SIG-M5 (cell line): ENCODE measurements at places on chromosomes 11 and 22.
A peak's percentile ranks its signal among the peaks of the same experiment; 100 is the strongest.

- DNase-seq = no peak
These were observed 585.4 kb downstream of the SOX6 start for GRCh38 chr11:15770798-15771414.

- DNase-seq = no peak
These were observed 76.7 kb upstream of the SEPTIN5 start for GRCh38 chr22:19637408-19638281.

DNA sequence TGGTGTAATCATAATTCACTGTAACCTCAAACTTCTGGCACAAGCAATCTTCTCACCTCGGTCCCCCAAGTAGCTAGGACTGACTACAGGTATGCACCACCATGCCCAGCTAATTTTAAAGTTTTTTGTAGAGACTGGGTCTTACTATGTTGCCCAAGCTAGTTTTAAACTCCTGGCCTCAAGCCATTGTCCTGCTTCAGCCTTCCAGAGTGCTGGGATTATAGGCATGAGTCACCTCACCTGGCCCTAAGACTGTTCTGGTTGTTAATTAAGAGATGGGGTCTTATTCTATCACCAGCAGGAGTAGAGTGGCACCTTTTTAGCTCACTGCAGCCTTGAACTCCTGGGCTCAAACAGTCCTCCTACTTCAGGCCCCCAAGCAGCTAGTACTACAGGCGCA, 52.0 kb upstream of the DEPDC7 start:
- DNase-seq = no peak

GRCh38 chr11:77467993-77468392, 5.9 kb downstream of the PAK1 start:
- DNase-seq = no peak

GRCh38 chr11:85884581-85885021, 29.4 kb downstream of the CCDC83 start:
- DNase-seq = no peak

DNA sequence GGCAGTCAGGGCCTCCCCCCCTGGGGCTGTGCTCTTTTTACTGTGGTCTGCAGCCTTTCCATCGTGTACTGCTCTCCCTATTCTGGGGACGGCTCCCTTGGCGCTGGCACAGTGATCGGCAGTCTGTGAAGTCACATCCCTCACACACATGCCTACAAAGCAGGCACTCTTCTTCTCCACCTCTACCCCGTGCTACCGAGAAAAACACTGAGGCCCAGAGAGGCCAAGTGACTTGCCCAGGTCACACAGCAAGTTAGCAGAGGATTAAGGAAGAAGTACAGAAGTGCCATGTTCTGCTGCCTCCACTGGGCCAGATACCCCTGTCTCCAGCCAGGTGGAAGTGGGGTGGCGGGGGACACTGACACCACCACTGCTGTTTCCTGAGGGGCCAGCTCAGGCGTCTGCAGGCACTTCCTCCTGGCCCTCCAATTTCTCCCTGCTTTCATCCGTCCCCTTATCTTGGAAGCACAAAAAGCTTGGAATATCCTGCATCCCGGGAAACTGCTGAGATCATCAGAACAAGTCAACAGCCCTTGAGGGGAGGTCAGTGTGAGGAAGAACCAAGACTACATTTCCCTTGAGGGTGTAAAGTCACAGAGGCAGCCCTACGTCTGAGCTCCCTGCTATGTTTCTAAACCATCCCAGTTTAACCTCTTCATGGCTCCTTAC, 30.2 kb upstream of the KLHL35 start:
- DNase-seq = no peak

DNA sequence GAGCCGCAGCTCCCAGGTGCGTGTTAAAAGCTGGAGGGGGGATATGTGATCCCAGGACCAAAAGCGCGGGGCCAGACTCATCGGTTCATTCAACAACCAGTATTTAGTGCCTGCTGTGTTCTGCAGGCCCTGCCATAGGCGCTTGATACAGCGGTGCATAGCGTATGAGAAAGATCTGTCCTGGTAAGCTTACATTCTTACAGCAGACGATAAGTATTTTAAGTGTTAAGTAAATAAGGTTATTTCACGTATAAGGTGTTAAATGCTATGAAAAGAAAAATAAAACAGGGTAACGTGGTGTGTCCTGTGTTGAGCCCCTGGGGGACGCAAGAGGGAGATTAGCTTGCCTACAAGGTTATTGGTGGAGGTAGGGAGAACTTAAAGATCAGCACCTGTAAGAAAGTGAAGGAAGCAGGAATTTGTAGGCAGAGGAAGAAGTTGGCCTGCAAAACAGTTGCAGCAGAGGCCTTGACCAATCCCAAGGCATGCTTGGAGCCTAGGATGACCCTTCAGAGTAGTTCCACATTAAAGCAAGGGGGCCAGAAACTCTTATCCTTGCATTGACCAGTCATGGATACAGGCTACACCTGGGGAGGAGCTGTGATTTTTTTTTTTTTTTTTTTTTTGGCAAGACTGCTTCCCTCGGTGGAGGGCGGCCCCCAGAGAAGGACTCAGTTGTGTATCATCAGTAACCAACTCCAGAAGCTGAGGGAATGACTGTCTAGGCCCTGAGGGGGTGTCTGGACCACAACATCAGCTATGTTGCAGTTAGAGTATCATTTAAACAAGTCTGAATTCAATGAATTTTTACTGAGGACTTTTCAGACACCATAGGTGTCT, 487 bp upstream of the LIPT2 start:
- DNase-seq = no peak

DNA sequence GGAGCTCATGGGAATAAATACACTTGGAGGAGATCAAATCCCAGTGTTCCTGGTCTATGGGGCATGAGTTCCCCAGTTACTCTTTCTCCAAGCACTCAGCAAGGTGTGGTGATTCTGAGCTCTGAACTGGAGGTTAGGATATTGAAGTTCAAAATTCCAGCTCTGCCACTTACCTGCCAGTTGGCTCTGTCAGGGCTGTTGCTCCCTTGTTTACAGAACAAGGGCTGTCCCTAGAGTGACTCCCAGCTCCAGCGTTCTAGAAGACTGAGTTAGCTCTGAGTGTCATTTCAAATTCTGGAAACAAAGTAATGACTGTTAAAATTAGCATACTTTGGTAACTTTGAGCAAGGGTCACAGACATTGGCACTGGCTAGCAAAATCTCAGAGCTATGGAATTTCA, 69.7 kb upstream of the ZBED5 start:
- no peak for DNase-seq

GRCh38 chr22:37281646-37282384, 493 bp upstream of the CYTH4 start:
- DNase-seq = no peak

DNA sequence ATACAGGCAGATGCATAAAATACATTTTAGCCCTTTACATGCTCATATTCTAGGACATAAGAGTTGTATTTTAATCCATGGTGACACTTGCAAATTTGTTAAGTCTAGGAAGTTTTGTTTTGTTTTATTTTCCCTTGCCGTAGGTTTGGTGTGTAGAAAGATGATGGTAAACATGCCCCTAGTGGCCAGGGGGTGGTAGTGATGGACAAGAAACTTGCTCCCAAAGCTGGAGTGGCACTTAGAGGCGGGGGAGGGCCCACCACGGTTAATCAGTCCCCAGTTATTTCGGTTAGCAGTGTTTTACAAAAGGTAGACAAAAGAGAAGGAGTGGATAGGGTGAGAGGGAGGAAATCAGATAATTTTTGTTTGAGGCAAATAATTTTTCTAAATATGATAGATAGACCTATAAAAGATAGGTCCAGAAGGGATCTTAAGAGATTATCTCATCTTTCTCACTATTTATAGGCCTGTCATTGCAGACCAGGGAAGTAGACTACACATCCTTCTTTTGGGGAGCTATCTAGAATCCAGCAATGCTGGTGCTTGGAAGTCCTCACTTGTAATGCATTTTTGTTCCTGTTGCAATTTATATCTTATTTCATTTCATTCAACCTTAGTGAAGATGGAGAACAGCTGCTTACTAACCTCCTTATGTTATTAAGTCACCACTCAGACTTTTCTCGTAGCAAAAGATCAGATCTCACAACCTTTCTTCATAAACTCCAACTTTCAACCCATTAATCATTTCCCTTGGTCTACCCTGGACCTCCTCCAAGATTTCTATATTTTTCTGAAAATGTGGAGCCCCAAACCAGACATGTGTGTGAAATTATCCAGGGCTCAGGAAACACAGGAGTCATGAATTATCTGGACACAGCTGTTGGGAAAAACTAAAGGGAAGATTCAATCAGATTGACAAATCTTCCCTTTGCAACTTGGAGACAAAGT, 5.9 kb upstream of the BDNF start:
- DNase-seq = no peak

- no peak for DNase-seq
These were observed 8.1 kb downstream of the PC start for GRCh38 chr11:66950112-66950535.

DNA sequence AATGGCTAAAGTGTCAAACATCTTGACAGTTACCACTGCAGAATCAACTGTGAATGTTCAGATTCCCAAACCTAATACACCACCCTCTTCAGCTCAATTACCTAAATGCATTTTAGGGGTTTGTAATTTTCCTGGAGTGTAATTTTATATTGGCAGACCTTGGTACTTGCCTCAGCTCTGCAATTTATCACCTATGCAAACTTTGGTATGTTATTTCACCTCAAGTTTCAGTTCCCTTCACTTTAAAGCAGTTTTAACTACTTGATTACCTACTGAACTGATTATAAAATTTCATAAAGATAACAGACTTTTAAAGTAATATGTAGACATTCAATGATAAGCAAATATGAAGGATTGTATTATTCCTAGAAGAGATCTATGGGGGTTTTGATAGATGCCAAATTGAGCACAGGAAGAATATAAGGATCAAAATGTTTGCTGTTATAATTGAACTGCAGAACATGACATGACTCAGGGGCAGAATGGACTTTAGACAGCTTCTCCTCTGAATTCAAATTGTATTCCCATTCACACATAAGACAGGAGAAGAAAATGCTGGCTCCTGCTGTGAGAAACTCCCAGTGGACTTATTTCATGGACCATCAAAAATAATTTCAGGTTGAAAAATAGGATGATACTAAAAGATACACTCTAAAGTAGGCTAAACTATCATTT, 491.5 kb upstream of the LUZP2 start:
- DNase-seq = no peak

GRCh38 chr11:48184452-48184851, 32.2 kb upstream of the OR4B1 start:
- DNase-seq = no peak

GRCh38 chr11:124108156-124108555, 7.1 kb upstream of the VWA5A start:
- no peak for DNase-seq

DNA sequence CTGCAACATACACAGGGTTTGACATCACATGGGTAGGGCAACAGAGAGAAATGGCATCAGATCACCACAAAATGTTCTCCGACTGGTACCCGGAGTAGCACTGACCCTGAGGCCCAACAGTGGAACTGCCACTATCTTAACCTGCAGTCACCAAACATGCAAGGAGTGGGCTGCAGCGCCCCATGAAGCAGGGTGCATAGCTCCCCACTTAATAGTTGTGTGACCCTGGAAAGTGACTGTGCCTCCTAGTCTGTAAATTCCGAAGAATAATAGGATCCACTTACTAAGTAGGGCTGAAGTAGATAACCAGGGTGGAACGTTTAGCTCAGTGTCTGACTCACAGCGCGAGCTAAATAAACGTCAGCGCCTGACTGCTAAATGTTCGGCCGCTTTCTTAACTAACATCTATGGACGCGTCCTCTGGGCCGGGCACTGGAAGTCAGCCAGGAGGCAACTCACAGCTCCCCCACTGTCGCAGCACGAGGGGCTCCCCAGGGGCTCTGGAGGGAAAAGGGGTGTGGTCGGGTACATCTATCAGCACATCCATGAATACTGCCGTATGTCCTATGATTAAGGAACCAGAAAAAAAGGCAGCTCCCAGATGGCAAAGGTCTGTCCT, 777 bp downstream of the LTO1 start:
- no peak for DNase-seq

- DNase-seq = no peak
These were observed 75.4 kb downstream of the MYEOV start for GRCh38 chr11:69369210-69369825.

DNA sequence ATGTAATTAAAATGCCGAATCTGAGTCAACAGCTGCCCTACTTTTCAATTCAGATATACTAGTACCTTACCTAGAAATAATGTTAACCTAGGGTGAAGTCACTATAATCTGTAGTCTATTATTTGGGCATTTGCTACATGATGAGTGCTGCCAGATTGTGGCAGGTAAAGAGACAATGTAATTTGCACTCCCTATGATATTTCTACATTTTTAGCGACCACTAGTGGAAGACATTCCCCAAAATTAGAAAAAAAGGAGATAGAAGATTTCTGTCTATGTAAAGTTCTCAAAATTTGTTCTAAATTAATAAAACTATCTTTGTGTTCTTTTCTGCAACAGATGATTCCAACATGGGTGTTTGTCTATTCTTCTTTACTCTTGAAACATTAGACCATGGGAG, 14.1 kb downstream of the MS4A1 start:
- no peak for DNase-seq

DNA sequence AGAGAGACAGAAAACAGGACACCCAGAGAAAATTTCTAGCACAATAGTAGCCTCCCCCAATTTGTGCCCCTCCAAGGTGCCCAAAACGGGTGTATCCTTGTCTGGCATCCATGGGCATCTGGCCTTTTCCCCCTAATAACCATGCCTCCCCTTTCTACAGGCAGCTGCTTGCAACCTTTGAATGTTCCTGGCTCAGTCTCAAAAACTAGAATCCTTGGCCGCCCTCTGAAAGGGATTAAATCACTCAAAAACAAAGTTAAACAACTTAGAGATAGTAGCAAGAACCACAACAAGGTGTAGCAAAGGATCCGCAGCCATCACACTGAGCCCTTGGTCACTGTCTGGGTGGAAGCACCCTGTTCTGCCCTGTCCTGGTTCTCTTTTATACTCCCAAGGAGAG, 105.6 kb downstream of the MN1 start:
- no peak for DNase-seq

DNA sequence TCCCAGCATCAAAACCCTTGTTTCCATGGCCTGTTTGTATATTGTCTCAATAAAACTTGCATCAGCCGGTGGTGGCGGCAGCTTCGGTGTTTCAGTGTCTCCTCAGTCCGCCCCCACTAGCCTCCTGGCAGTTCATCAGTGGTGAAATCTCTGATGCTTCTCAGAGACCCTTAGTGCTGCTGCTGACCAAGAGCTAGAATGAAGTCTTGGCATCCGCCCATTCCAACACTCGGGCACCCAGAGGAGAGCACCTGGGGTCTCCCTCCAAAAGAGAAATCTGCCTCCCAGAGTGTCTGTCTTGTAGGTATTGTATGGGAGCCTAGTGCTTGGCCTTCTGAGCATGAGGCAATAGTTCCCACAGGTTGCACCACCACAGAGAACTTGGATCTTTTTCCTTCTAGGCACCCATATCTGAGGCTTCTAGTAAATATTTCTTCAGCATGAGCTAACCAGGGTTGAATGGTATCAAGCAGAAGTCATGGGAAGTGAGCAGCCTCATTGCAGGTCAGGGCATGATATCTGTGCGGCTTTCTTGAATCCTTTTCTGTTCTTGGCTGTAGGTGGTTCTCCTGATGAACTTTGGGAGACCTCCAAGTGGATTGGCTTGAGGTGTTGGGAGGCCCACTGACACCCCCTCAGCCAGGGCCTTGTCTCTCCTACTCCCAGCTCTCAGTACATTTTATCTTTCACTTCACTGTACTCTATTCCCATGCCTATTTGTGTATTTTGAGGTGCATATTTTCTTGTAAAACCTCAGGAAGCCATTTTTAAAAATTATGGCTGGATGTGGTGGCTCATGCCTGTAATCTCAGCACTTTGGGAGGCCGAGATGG, 13.2 kb upstream of the AIFM3 start:
- DNase-seq = peak; percentile 52
